Tongue (tissue), 3 donors: ENCODE measurements at places on chromosomes 5 and 9.

GRCh38 chr5:133257977-133258376 lies 206.2 kb downstream of the HSPA4 start:
- DNase-seq, result no peak

DNA sequence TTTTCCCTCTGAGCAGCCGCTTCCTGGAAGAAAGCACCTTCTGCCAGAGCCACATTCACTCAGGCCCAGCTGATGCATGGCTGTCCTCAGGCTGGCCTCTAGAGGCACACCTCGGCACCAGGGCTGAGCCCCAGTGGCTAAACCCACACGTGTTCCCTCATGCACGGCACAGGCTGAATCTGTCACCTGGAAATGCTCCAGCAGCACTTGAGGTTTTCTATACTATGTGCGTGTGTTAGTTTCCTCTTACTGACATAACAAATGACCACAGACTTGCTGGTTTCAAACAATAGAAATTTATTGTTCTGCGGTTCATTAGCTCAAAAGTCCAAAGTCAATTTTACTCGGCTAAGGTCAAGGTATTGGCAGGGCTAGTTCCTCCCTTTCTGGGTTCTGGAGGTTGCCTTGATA lies 141.4 kb downstream of the LRRC70 start:
- DNase-seq, result peak; percentile 71

- no peak for DNase-seq
Observed at GRCh38 chr5:169757016-169757415, 119.9 kb downstream of the DOCK2 start.

DNA sequence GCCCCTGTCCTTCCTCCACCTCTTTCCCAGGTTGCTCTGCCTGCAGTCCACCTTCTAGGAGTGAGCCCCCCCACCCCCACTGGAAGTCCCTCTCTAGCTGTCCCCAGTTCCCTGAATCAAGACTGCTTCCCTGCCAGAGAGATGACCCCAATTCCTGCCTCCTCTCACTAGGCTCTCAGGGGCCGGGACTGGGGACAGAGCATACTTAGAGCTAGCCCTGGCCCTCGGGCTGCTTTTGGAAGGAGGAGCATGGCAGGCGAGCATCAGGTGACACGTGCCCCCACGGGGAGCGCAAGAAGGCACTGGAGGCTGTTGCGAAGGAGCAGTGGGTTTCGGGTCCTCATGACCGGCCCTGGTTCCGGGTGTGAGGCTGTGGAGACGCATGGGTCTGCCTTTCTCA lies 9.7 kb downstream of the TRAF2 start:
- DNase-seq, result no peak
